ENCODE measurements at places on chromosomes 3 and 15.

GRCh38 chr3:72309661-72310418 is 524.9 kb upstream of the PROK2 start:
- no peak for DNase-seq

- DNase-seq, result no peak
Measured at GRCh38 chr3:107882881-107883280, 207.9 kb downstream of the CD47 start.

DNA sequence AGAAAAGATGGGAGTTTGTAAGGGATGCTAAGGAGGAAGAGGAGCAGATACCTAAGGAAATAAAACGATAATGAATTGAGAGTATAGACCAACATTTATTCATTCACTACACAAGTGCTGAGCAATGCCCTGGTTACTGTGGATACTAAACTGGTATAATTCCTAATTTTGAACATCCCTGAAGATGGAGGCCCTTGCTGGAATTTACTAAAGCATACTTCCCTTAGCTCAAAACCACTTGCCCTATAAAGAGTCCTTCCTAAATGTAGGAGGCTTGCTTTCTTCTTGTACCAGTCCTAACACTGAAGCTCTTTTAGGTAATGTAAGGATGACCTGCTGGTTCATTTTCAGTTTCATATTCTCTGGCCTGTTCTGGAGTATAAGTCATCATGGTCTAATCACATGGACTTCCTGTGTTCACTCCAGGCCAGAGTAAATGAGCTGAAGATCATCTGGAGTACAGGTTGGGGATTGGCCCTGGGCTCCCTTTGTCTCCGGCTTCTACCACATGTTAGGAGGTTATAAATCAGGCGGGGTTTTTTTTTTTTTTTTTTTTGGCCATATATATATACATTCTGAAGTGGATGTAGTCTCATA is 40.1 kb upstream of the MTMR10 start:
- DNase-seq, result no peak

DNA sequence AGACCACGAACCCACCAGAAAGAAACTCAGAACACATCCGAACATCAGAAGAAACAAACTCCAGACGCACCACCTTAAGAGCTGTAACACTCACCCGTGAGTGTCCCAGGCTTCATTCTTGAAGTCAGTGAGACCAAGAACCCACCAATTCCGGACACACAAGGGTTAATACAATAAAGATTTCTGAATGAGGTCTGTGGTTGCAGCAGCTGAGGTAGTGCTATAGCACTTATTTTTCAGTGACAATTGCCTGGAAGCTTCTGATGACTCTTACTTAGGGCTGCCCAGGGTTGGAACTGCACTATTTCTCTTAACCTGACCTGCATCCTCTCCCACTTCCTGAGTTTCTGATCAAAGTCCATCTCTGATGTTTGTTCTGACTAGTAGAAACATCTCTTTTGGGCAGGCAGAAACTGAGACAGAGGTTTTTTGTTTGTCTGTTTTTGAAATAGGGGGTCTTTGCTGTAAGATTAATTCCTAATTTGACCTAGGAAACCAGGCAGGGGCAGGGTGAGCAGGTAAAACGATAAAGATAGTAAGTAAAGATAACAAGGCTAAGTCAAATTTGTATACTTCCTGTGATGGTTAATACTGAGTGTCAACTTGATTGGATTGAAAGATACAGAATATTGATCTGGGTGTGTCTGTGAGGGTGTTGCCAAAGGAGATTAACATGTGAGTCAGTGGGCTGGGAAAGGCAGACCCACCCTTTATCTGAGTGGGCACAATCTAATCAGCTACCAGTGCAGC is 169.1 kb downstream of the GAP43 start:
- no peak for DNase-seq

- no peak for DNase-seq
Measured at GRCh38 chr3:122295266-122296062, 29.6 kb upstream of the CSTA start.

DNA sequence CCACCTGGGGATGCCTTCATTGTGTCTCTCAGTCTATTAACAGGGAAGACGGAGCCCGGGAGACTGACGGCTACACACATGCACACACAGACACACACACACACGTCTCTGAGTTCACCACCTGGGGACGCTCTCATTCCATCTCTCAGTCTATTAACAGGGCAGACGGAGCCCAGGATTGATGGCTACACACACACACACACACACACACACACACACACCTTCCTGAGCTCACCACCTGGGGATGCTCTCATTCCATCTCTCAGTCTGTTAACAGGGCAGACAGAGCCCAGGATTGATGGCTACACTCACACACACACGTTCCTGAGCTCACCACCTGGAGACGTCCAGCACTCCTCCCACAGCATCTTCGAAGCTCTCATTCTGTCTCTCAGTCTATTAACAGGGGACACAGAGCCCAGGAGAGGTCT is 143.9 kb downstream of the OR4M2 start:
- no peak for DNase-seq

DNA sequence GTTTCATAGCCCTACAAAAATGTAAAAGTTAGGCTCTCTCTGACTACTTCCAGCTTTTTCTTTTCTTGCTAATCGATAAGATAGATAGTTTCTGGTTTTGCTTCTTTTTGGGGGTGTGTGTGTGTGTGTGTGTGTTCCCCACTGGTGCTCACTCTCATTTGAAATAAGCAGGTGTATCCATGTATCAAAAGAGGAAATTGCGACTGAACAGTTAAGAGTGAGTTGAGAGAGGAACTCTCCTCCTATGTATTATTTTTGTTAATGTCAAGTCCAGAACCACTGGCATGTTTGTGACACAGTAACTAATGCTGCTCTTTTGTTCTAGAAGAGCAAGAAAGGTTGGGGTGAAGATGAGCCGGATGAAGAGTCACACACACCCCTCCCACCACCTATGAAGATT is 96.7 kb upstream of the UMPS start:
- DNase-seq, result no peak

DNA sequence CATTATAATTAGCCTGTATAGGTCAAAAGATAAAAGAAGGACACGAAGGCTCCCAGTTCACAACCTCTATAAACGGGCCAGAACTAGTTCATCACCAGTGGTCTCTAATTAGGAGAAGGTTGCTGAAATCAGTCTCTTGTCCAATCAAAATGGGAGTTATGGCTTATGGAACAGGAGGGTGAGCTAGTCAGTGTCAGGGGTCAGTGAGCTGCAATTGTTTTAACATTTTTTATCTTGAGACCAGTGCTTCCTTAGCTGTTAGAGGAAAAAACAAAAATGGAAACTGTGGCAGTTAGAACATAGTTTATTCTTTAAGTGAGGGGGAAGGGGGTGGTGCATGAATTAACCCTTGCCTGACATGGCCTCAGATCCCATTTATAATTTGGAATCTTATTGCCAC is 141.7 kb downstream of the KCNMB2 start:
- no peak for DNase-seq

- no peak for DNase-seq
Measured at GRCh38 chr15:78991476-78991875, 46.6 kb upstream of the CTSH start.

DNA sequence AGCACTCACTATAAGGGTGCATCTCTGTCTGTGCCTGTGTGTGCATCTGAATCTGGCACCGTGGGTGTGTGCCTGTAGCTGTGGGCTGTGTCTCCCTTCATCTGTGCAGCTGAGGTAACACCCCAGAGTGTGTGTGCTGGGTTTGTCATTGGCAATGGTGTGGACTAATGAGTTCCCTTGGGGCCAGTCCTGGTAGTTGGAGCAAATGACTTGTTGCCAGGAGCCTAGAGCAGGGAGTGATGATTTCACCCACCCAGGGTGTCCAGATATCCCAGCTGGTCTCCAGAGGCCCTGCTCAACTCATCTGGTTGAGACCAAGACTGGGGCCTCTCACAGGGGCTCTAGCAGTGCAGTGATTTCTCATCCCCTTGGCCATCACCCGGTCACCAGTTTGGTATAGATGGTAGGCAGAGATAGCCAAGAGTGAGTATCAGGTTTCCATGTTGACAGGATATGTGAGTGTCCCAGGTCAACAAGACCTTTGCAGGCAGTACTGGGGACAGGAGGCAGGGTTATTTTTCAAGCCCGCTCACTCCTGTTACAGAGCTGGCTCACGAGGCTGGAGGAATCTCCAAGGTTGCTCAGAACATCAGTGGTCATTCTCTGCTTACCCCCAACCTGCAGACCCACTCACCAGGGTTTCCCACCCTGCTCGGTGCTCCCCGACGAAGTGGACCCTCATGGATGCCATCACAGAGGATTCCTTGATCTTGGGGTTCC is 4.1 kb upstream of the HDAC11 start:
- no peak for DNase-seq

GRCh38 chr3:152211655-152212054 is 57.1 kb upstream of the MBNL1 start:
- DNase-seq, result no peak

- no peak for DNase-seq
Measured at GRCh38 chr3:40780291-40780924, 255.6 kb downstream of the ZNF621 start.

DNA sequence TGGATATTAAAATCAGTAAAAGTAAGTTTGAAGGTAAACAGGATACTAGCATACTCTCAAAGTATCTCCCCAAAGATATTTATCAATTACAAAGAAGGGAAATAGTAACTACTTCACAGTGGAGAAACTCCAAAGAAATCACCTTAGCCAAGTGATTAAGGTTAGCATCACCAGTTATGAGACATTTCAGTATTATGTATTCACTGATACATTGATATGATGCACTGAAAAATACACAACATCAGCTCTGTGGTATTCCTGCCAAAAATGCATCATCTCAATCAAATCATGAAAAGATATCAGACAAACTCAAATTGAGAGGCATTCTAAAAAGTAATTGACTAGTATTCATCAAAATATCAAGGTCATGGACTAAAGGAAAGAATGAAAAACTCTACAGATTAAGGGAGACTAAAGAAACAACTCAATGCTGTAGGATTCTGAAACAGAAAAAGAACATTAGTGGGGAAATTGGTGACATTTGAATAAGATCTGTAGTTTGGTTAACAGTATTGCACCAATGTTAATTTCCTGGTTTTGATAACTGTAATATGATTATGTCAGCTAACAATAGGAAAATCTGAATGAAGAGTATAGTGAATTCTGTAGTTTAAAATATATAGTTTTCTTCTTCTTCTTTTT is 215.4 kb downstream of the UACA start:
- no peak for DNase-seq

GRCh38 chr3:120652281-120652680 is 29.8 kb downstream of the HGD start:
- DNase-seq, result no peak

GRCh38 chr3:147385059-147386012 is 21.0 kb downstream of the ZIC4 start:
- DNase-seq, result no peak

DNA sequence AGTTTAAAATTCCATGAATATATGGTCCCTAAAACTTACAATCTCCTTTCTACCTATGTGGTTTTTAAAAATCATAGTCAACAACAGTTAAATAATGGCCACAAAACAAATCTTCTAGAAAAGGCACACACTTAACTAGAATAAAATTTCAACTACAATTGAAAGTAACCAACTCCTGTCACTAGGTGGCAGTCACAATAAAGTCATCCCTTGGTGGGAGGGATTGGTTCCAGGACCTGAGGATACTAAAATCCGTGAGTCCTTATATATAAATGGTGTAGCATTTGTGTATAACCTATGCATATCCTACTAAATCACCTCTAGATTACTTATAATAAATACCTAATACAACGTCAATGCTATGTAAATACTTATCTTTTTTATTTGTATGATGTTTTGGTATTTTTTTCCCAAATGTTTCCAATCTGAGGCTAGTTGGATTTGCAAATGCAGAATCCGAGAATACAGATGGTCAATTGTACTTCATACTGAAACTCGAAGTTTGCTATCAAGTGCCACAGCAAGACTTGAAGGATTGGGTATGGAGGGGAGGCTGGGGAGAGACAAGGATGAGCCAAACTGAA is 172.6 kb downstream of the FMN1 start:
- DNase-seq, result no peak

GRCh38 chr3:110267304-110267845 is 804.2 kb upstream of the NECTIN3 start:
- DNase-seq, result no peak

DNA sequence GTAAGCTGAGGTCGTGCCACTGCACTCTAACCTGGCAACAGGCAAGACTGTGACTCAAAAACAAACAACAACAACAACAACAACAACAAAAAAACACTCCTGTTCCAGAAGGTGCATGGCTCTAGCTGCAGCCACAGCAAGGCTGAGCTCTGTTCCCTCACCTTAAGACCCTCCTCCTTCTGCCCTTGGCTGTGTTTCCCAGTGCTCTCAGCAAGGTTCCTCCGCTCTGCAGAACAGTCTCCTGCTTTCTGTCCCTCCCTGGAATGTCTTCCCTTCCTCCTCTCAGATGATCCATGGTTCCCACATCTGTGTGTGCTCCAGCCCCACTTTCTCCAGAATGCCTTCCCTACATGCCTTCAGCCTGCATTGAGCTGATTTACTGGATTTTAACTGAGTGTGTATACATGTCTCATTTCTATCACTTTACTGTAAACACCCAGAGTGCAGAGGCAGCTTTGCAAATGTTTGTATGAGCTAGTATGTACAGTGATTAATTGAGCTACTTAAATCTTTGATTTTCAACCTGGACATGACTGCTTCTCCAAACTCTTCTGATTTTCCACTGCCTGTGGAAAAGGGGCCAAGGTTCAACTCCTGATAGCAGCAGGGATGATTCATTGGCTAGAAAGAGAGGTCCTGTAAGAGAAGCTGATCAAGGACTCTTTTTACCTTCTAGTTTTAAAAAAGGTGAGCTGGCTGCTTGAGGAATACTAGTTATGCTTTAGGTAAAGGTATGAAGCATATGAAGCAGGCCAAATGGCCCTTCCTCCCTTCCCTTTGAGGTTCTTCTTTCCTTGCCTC is 14.7 kb downstream of the ANKUB1 start:
- no peak for DNase-seq

GRCh38 chr3:30607032-30607833 is 832 bp downstream of the TGFBR2 start:
- no peak for DNase-seq

DNA sequence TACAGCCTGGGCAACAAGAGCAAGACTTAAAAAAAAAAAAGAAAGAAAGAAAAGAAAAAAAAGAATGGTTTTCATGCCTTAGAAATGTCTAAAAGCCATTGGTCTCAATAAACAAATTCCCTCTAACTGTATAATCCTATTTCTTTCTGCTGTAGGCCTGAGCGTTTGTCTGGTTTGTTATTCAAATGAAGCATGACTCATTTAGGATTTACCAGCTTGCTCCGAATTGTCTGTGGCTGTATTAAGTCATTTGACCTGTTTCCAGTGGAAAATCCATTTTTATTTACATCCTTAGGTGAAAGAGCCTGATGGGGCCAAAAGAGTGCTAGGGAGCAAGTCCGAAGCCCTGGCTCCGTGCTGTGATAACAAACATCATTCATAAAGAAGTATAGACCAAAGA is 73.8 kb downstream of the BDH1 start:
- no peak for DNase-seq

- no peak for DNase-seq
Measured at GRCh38 chr15:64524778-64525177, 64.4 kb downstream of the ZNF609 start.
